ENCODE measurements at places on chromosomes 3 and 15. TPM values are rescaled to one million over a fixed set of nuclear protein-coding genes. Genes with fewer than 3 reads are reported as not detected.

Gene LRRN1
- 3.5 TPM for total RNA-seq

GRCh38 chr15:73978896-73979295, 13.2 kb downstream of the STOML1 start:
- peaks cover 27% of the 10 kb centered on the region for H3K4me1 ChIP-seq
- H3K27ac ChIP-seq = no peak overlapping the region
- H3K4me3 ChIP-seq = no peak overlapping the region
- no peak for DNase-seq
- no peaks in the 10 kb centered on the region for H3K27me3 ChIP-seq
- no peaks in the 10 kb centered on the region for H3K36me3 ChIP-seq

- no peak overlapping the region for H3K4me3 ChIP-seq
- H3K27ac ChIP-seq = no peak overlapping the region
- no peak for DNase-seq
- H3K36me3 ChIP-seq = no peaks in the 10 kb centered on the region
- peaks cover 23% of the 10 kb centered on the region for H3K4me1 ChIP-seq
Measured at GRCh38 chr3:129233538-129233937, 15.9 kb upstream of the COPG1 start.

Gene APBA2
- total RNA-seq = 8.8 TPM

- H3K4me1 ChIP-seq = peaks cover 21% of the 10 kb centered on the region
- no peak overlapping the region for H3K27ac ChIP-seq
- H3K36me3 ChIP-seq = no peaks in the 10 kb centered on the region
Measured at GRCh38 chr15:68052431-68052830, 1.7 kb upstream of the PIAS1 start.

Gene GUCA1C
- not detected for total RNA-seq
